Activated CD4-positive, alpha-beta T cell treated with anti-CD3 and anti-CD28 coated beads, Interleukin-2, amount 50 U/mL, for 1 hour (primary cell): ENCODE measurements at places on chromosomes 12 and 14.

GRCh38 chr14:106605548-106606448, 1079.4 kb downstream of the TMEM121 start:
- DNase-seq, result peak; percentile 83

DNA sequence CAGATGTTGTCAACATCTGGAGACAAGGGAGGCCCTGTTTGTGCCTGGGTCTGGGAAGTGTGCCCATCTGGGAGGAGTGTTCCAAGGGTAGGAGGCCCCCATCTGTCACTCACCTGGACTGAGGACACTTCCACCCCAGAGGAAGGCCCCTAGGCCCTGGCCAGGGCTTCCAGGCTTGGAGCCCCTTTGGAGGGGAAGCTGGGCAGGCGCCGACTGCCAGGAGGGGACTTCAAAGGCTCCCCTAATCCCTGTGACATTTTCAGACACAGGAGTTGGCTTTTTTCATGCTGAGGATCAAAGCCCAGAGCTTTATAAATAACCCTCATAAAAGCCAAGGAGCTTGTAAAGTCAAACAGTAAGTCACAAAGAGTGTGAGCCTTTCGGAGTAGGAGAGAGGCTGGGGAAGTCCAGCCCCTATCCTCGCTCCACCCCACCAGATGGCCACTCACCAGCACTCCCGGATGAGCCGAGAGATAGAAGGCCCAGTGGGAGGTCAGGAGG, 17.6 kb upstream of the FAM222A start:
- DNase-seq, result no peak

- DNase-seq, result no peak
Observed at GRCh38 chr12:28872654-28873268, 276.3 kb upstream of the FAR2 start.

DNA sequence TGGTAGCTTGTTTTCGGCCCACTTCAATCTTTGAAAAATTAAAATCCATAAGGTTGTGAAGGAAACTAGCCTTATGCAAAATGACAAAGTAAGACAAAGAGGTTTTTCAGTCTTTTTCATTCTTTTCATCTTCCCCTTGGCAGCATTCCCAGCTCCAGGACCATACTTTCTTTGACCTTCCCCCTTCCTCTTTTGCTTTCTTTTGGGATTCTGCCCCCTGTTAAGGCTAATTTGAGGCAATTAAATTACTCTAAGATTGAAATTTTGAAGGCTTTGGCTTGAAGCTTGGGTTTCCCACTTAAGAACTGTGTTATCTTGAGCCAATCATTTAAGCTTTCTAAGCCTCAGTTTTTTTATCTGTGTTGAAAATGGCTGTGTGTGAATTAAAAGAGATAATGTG, 124.9 kb downstream of the DACT1 start:
- DNase-seq, result no peak

- DNase-seq, result no peak
Observed at GRCh38 chr12:62978768-62979167, 43.8 kb upstream of the PPM1H start.

DNA sequence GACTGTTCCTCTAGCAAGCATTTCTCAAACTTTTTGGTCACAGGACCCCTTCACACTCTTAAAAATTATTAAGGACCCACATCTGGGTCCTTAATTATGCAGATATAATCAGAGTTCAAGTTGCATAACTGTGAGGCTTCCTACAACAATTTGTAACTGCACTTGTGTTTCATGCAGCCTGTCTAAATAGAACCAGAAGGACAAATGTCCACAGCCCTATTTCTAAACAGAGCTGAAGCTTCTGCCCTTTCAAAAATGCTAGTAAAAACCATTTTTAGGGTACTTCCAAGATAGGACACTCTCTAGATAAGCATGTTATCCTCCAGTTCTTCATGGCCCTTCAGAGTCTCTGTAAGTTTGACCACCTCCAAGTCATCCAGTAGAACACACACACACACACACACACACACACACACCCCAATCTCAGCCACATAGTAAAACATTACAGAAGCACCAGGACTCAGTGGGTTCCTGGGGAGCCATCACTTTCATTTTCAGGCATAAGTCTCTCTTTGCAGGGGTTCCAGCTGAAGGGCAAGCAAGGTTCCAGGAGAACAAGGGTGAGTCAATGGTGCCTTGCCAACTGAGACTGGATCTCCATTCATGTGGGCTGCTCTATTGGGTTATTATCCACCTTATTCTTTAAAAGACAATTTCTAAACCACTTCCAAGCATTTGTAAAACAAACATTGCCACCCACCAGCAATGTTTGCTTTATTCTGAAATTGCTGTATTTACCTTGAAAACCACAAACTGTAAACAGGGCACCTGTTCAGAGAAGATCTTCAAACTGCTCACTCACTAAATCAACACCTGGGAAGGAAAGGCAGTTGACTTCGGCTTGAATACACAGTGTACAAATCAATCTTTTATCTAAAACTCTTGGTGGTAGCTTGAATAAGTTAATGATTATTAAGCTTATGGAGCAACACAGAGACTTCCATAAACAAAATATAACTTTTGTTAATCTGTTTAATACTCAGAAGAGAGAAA, 64.1 kb downstream of the ITPR2 start:
- no peak for DNase-seq

- DNase-seq, result no peak
Observed at GRCh38 chr12:49980501-49981349, 8.0 kb downstream of the AQP6 start.

DNA sequence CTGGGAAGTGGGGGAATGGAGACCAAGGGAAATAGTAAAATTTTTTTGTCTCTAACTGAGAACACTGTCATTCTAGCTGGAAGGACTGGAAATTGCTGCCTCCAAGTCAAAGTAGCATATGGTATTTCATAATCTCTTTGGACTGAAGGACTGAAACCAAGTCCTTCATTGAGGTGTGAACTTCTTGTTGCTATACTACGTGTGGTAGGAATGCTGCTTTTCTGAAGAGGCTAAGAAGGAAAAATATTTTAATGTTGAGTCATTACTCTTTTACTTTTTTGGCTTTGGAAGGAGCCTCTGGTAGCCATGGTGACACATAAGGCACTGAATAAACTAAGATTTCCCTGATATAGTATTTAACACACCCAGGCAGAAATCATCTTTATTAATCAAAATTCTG, 465.4 kb downstream of the NPAS3 start:
- DNase-seq, result no peak

DNA sequence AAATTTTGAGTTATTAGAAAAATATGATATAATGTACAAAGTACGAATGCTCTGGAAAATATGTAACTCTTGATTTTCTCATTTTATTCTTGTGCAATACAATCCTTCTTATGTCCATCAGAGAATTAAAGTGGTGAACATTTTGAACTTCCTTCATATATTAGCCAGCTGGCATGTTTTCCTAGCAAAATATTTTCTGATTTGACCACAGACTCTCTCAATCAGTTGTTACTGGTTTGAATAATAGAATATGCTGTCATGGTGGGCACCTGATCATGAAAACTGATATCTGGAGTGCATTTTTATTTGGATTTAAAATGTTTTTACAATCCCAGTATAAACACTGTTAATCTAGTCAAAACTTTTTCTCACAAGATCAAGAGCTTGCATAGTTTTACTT, 24.2 kb downstream of the PARPBP start:
- no peak for DNase-seq

GRCh38 chr12:27244689-27245488, 803 bp downstream of the STK38L start:
- DNase-seq, result no peak

DNA sequence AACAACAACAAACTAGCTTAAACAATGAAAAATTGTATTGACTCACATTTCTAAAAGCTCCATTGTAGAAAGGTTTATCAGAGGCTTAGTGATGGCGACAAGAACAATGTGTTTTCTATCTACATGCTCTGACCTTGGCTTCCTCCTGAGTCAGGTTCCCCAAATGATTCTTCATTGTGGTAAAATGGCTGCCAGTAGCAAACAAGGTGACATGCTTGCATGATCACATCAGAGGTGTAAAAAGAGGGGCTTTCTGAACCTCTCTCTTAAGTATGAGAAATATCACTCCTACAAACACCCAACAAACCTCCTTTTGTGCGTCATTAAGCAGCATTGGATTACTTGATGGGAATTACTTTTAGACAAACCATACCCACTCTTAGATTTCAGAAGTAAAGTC, 252.4 kb upstream of the SYT1 start:
- DNase-seq, result no peak

GRCh38 chr12:95634622-95635621, 83.6 kb upstream of the USP44 start:
- no peak for DNase-seq

GRCh38 chr14:105317546-105317945, 3.0 kb downstream of the PACS2 start:
- DNase-seq, result no peak

- no peak for DNase-seq
Observed at GRCh38 chr12:2118481-2119255, 65.9 kb downstream of the CACNA1C start.

DNA sequence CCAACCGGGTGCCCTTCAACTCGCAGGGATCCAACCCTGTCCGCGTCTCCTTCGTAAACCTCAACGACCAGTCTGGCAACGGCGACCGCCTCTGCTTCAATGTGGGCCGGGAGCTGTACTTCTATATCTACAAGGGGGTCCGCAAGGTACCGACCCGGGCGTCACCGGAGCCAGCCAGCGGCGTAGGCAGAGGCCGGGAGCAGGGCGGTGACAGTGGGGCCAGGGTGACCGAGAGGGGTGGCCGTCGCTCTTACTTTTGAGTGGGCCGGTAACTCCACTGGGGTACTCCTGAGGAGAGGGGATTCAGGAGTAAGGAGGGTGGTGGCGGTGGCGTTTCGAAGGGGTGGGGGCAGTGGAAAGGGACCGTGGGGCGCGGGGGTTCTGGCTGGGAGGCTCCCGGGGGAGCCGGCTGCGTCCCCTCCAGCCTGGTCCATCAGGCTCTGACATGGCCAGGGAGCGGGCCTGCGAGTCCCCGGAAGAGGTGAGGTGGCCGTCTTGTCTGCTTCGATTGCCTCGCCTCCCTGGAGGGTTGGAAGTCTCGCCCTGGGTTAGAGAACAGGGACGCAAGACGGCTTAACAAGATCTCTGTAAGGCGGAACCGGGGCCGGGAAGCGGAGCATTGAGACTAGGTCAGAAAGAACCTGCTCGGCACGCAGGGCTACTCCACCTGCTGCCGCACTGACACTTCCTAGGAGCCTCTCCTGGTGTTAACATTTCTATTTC, 491 bp downstream of the WDR20 start:
- DNase-seq, result peak; percentile 24

DNA sequence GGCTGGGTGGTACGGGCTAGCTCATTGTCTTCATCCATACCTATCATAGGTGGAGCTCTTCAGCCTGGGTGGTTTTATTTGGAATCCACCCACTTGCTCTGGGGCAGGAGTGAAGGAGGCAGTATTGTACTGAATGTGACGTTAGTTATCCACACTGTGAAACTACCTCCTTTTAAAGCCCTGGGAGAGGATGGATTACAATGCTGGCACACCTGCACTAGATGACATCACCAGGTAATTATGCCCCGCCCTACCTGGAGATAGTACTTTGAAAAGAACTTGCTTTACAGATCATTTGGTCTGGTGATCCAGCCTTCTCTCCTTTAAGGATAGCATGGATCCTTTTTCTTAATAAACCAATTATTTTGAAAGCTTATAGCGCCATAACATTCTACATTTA, 78.0 kb downstream of the B4GALNT3 start:
- no peak for DNase-seq

- no peak for DNase-seq
Observed at GRCh38 chr14:101259748-101260147, 301.5 kb upstream of the DIO3 start.

- no peak for DNase-seq
Observed at GRCh38 chr12:81170072-81170471, 92.2 kb downstream of the ACSS3 start.

DNA sequence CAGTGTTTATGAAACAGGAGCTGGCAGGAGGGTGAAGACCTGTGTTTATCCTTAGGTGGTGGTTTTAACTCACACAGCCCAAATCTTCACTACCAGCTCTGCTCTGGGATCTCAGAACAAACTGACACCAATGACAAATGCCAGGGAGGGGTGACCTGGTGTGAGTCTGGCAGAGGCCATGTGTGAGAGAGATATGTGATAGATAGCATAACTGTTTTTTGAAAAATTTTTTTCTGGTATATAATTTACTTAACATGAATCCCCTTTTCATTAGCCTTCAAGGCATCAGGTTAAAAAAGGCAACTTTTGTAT, 51.5 kb downstream of the SLC38A4 start:
- no peak for DNase-seq

- peak; percentile 1 for DNase-seq
Observed at GRCh38 chr14:37903343-37904191, 304.1 kb upstream of the SSTR1 start.

DNA sequence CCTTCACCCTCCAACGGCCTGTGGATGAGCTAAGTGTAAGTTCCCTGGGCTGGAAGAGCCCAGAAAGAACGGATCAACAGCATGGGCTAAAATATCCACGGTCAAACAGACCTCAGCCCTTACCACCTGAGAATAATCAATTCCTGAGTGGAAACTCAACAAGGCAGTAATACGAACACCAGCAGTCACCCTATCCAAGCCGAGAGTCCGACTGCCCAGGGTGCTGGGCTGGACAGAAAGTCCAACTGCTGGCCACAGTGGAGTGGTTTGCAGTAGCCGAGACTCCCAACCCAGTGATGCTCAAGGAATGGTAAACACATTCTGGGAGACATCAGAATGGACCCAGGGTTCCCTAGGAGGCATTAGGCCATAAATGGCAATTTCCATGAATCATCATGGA, 36.8 kb downstream of the ANO2 start:
- DNase-seq, result no peak

DNA sequence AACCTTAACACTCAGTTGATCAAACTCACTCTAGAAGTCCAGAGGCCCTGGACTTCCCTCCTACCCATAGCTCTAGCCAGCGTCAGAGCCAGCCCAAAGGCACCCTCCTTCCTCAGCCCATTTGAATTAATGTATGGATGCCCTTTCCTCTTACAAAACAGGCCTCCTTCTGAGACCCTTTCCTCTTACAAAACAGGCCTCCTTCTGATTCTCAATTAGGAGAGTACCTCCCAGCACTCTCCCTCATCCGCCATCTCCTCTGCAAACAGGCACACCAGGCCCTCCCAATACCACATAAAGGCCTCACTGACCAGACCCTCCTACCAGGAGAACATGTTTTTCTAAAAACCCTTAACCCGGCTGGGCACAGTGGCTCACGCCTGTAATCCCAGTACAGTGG, 65.7 kb downstream of the MOK start:
- DNase-seq, result no peak

DNA sequence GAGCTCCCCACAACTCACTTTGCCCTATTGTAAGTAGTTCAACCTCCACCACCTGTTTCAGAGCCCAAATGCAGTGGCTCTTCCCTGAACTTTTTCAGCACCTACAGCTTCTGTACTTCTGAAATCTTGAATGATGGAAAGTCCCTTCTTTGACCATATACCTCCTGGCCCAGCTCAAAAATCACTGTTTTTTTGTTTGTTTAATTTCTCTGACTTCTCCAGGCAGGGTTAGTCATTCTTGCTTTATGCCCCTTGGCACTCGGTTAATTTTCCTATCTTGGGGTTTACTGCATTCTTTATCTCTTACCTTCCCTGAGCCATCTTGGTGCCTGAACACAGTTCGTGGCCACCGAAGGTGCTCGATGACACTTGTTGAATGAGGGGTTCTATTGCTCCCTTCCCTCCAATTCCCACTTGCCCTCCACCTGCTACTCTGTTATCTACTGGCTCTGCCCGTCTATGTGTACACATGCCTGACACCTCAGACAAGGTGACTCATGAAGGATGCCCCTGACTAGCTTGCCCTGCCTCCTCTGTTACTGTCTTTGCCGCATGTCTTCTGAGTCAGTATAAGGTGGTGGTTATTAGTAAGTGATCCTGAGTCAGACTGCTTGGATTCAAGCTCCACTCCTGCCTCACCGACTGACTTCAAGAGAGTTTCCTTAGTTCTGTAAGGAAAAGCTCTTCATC, 4.4 kb downstream of the AMHR2 start:
- no peak for DNase-seq
